ENCODE measurements at places on chromosomes 11 and 22. TPM values are rescaled to one million over a fixed set of nuclear protein-coding genes. Genes with fewer than 3 reads are reported as not detected.
A peak's percentile ranks its signal among the peaks of the same experiment; 100 is the strongest.

Gene LIN7C
- total RNA-seq = 14.1 TPM

Gene BARX2
- total RNA-seq = 0.72 TPM

Gene IGSF22
- total RNA-seq = 1.2 TPM

Gene MPZL2
- 11.9 TPM for total RNA-seq

Gene OR5AK2
- total RNA-seq = not detected

Gene POU2F3
- total RNA-seq = not detected

Gene MOGAT2
- not detected for total RNA-seq

Gene ART1
- 1.3 TPM for total RNA-seq

Gene SSTR3
- not detected for total RNA-seq

Gene MMP13
- total RNA-seq = not detected

Gene FOLR2
- total RNA-seq = 18.0 TPM

Gene CYB5R3
- total RNA-seq = 223 TPM

Gene FBLN1
- 34.5 TPM for total RNA-seq

DNA sequence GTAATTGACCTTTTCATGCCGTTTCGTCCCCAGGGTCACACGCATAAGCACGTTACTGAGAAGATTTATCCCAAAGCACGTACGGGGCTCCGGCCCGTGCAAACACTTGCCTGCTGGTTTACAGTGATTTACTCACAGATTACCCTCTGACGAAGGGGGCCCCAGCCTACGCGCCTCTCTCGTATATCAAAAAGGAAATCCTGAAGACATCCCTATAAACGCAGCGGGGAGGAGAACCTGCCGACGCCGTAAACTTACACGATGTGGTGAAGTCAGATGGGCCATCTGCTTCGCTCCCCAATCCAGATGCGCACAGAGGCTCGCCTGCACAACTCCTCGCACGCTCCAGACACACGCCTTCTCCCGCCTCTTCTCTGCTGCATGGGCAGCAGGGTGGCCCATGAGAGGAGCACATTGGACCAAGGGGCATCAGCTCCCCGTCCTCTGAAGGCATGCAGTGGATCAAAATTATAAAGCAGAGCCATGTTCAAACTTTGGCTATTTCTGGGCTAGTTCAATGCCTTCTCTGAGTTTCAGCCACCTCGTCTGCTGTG lies 123.6 kb downstream of the MN1 start:
- no peak for DNase-seq

DNA sequence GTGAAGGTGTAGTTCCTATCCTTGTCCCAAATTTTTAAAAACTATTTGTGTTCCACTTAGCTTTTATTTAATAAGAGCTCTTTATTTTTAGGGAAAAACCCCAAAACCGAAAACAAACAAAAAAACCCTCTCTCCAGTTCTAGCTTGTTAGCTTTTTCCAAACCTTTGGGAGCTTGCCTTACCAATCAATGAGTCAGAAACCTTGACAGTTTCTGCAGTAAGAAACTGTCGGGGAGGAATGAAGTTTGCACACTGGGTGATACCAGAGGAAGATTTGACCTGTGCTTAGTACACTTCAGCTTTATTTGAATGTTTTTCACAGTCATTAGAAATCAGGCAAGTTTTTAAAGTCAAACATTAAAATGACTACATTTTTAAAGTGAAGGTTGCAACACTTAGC lies 105.0 kb downstream of the FAT3 start:
- no peak for DNase-seq

- DNase-seq = no peak
These were observed 26.1 kb upstream of the SMIM38 start for GRCh38 chr11:69129647-69130046.

GRCh38 chr11:18650859-18651557 lies 16.9 kb upstream of the SPTY2D1 start:
- DNase-seq = peak; percentile 37

DNA sequence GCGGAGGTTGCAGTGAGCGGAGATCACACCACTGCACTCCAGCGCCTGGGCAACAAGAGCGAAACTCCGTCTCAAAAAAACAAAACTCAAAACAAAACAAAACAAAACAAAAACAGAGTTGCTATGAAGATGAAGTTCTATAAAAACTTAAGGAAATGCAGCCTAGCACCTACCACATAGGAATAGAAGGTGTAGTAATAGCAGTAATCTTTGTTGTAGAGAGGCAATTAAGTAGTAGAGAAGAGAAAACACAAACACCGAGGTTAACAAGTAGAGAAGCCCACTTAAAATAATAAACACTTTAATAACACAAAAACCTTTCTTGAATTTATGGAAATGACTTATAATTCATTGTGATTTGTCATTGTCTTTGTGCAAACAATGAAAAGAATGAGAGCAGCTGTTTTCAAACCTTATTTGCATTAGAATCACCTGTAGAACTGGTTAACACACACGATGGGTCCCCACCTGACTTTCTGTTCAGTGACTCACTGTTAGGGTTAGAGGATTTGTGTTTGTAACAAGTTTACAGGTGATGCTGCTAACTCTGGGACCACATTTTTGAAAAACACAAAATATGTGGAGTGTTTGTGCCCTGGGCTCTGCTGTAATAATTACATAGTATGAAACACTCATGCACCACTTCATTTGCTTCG lies 43.1 kb downstream of the TYR start:
- DNase-seq = no peak

DNA sequence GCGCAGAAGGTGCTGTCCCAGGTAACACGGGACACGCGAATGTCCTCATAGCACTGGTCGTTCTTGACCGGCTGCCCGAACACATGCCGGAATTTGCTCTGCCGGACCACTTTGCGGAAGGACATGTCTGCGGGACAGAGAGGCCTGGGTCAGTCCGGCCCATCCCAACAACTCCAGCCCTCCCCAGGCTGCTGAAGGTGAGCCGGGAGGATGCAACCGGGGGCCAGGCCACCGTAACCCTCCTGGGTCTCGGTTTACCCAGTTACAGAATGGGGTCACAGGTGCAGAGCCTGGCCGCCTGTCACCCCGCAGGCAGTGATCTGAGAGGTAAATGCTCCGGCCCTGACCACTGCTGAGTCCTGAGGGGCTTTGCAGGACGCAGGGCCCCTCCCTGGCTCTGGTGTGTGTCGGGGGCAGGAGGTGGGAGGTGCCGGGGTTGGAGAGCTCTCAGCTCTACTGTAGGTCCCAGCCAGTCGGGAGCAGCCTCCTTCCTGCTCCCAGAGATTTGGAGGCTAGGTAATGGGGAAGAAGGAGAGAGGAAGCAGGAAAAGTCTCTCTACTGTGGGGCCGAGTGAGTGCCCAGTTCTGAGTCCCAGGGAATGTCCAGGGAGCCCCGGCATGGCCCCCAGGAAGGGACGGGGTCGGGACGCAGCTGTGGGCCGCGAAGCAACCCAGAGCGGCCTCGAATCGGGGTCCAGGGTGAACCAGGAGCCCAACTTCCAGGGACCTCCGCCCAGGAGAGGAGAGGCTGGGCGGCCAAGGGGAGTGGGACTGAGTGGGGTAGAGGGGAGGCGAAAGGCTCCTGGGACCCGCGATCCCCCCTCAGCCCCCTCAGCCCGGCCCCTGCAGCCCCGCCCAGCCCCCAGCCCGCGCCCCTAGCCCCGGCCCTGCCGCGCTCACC lies 522 bp downstream of the CORO1B start:
- peak; percentile 21 for DNase-seq

DNA sequence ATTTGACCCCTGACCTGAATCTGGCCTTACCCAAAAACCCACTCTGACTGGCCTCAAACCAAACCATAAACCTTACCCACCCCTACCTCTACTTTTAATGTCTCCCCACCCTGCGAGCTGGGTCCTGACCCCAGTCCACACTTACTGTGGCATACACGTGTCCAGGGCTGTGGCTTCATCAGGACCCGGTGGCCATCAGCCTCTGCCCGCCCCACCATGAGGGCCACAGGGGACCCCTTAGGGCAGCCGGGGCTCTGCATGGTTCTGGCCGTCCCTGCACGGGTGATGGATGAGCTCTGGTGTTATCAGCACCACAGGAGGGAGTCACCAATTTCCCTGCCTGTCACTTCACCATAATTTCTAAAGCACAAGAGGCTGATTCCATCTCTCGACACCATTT lies 87.5 kb upstream of the LMO1 start:
- no peak for DNase-seq

DNA sequence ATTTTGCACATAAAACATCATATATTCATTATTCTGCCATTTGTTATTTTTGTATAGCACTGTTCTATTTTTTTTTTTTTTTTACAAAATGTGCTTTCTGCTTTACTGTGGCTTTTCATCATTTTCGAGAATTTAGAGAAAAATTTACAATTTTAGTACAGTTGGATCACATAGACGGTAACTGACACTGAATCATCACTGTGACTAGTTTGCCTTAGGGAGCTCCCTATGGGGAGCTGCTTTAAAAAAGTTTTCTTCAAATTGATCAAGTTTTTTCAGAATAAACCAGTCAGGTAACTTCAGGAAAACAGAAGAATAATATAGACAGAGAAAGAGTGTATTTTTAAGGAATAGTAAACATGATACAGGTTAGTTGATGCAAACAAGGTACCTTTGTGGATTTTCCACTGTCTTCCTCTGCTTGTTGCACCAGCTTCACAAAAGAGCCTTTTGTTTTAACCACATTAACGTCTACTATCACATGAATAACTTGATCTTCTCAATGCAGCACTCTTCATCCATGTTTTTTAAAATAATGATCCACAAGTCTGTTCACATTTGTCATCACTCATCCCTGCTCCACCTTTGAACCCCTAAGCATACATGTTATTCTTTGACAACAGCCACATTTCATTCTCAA lies 327.0 kb downstream of the DYNC2H1 start:
- no peak for DNase-seq

GRCh38 chr11:45647329-45647728 lies 18.1 kb downstream of the CHST1 start:
- DNase-seq = no peak

DNA sequence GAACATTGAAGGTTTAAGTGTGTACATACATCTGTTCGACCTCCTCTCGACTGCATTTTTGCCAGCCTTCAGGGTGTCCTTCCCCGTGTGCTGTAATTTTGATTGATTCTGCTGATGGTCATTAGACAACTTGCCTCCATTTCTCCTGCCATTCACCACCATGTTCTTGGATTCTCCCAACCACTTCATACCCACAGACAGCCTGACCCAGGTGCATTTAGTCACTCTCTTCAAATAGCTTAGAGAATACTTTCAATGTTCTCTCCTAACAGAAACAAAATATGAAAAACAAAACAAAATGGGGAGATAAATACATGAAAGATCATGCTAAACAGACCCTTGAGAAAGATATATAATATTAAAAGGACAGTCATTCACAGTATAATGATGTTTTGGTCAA lies 23.2 kb downstream of the KMT5B start:
- no peak for DNase-seq

- DNase-seq = no peak
These were observed 186.8 kb downstream of the FAT3 start for GRCh38 chr11:92411431-92411830.

- no peak for DNase-seq
These were observed 23.0 kb upstream of the TRAF6 start for GRCh38 chr11:36532941-36533601.

GRCh38 chr11:88480223-88480622 lies 142.7 kb upstream of the CTSC start:
- DNase-seq = peak; percentile 19
